GM12891 (cell line): ENCODE measurements at places on chromosomes 11 and 22.

- no peak for DNase-seq
These were observed 276.8 kb downstream of the BRD1 start for GRCh38 chr22:49550766-49551362.

- no peak for DNase-seq
These were observed 36.0 kb upstream of the MYH9 start for GRCh38 chr22:36423461-36424404.

DNA sequence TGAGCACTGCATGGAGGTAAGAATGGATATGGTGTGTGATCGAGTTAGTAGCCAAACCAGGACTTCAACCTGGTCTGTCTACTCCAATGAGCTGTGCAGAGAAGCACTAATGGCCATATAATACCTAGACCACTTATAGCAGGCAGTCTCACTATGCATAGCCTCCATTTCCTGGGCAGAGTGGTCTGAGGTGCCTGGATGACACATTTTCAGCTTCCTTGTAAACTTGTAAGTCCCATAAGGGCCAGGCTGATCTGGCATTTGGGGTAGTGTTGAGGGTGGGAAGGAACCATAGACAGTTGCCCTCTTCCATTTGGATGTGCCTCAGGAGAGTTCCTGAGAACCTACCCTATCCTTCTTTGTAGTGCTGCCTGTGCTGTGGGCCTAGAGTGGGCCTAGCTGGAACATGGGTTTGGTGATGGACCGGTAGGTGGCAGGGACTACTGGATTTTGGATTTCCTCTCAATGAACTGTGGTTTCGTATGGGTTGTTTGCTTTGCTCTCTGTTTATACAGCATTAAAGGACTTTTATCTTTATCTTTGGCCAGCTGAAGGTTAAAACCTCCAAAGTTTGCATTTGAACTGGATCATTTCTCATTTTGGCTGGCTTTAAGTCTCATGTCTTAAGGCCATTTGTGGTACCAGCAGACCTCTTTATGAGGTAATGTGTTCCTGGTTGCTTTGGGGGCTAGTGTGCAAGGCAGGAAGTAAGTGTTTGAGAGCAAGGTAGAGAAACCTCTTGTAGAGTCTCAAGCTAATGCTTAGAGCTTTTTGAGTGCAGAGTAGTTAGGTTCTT, 86.9 kb downstream of the STIM1 start:
- no peak for DNase-seq

- DNase-seq = no peak
These were observed 126.7 kb upstream of the MTMR2 start for GRCh38 chr11:96050435-96051182.

GRCh38 chr11:13260201-13260962, 17.2 kb upstream of the BMAL1 start:
- DNase-seq = no peak

- no peak for DNase-seq
These were observed 2.1 kb upstream of the ATF4 start for GRCh38 chr22:39518144-39518786.

GRCh38 chr11:97965849-97966646, 1054.7 kb upstream of the CNTN5 start:
- no peak for DNase-seq

- no peak for DNase-seq
These were observed 1.9 kb upstream of the DBX1 start for GRCh38 chr11:20161923-20162744.

DNA sequence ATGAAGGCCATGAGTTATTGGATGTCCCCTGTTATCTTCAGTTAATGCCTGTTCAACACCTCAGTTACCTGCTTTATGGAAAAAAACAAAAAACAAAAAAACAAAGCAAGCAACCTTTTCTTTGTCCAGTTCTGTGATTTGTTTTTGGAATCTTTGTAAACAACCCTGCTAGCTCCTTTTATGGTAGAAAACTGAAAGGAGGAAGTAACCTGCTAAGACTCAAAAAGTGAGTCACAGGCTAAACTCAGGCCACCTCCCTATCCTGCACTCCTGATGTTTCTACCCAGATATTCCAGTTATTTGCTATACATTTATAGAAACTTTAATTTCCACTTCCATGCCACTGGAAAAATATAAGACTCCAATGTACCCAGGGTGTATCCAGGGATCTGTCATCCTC, 20.6 kb upstream of the TLCD5 start:
- no peak for DNase-seq

- peak; percentile 64 for DNase-seq
These were observed 23.7 kb upstream of the BID start for GRCh38 chr22:17797721-17798559.

DNA sequence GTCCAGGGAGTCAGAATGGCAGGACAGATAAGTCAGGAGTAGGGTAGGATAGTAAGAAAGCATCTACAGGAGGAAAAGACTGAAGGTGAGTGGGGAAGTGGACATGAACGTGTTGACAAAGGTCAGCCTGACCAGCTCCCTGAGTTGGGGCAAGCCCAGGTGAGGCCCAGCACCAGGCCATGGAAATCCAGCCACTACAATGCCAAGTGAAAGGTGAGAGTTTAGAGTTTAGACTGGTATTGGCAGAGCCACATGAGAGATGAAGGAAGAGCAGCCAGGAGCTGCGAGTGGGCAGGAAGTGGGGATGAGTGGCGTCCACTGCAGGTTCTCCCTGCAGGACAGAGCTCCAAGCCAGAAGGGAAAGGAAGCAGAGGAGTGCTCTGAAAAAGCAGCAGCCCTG, 16.5 kb upstream of the SMCO4 start:
- DNase-seq = no peak

DNA sequence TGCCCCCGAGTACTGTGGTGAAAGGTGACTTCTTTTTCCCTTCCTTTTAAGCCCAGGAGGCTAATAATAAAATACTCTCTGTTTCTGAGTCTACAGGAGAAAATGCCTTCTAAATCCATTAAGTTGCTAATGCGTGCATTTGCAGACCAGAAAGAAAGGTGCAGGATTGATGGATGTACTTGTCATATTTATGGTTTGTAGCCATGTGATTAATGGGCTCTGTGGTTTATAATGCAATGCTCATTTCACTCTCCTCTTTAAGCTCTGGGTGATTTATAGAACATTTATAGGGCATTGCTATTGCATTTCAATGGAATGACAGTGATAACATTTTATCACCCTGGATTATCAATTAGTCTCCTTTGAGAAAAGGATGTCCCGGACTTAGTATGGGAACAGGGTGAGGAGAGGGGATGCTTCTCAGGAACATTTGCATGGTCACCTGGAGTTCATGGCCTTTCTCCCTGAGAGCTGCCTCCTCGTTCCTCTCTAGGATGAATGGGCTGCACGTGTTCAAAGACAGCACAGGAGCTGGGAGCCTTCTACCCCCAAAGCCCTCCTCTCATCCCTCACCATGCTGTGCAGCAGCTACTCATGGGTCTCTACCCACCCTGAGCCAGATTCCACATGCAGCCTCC, 82.8 kb upstream of the HMGXB4 start:
- DNase-seq = no peak

- DNase-seq = no peak
These were observed 12.1 kb upstream of the RAC2 start for GRCh38 chr22:37256075-37256726.

GRCh38 chr22:49999063-49999945, 13.3 kb downstream of the IL17REL start:
- peak; percentile 43 for DNase-seq

DNA sequence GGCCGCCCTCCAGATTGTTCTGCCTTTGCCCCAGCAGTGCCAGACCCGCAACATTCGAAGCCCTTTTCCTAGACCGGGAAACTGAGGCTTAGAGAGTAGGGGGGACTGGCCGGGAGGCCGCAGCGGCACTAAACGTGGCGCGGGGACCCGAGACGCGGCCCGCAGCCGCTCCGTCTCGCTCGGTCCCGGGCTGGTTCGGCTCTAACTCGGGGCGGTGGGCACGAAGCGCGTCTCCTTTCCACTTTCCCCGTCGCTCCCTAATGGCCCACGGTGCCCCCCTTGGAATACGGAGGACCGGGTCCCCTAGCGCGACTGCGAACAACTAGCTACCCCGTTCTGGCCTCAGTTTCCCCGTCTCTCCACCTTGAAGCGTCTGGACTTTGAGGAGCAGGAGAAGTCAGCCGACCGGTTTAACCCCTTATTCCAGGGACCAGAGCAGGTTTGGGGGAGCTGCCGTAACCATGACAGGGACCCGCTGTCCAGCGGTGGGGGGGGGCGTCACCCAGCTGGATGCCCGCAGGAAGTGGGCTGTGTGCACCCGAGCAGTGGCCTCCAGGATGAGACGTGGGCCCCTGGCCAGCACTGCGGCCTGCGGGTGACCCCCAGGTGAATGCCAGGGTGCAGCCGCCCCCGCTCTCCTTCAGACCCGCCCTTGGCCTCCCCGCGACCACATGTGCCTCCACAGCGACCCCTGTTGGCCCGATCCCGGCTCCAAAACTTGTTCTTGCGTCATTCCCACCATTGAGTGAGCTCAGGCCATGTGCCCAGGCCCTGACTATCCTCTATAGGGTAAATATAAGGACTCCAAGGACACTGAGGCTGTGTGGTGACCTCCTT, 1.1 kb downstream of the CDC42EP1 start:
- peak; percentile 89 for DNase-seq

DNA sequence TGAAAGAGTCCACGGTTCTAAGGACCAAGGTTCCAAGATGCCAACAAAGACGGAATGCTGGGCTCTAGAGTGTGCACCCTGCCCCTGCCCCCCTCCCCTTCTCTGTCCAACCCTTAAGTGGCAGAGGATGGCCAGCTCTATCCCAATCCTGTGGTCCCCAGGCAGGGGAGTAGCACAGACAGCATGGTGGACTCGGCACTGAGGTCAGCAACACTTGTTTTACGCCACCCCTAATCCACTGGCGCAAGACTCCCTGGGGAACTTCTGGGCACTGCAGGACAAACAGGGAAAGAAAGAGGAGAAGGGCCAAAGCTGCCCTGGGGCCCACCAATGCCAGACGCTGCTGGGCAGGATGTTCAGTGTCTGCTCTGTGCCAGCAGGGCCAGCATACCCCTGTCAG, 18.9 kb downstream of the GDPD5 start:
- DNase-seq = no peak

GRCh38 chr22:50608996-50609395, 8.4 kb downstream of the MAPK8IP2 start:
- DNase-seq = no peak

DNA sequence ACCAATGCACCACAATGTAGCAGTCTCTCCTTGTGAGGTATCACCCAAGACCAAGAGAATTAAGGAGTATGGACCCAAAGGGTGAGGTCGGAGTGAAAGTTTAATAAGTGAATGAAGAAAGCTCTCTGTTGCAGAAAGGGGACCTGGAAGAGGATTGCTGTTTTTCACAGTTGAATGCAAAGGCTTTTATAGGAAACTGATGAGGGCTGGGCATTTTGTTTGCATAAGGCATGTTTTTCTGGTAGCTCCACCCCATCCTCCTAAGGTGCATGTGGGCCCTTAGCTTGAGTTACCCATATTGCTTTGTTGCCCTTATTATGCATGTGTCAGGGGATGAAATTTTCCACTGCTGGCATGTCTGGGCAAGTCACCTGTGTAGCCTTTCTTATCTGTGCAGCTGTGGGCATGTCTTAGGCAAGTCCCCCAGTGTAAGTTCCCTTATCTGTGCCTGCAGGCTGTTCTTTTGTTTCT, 64.7 kb downstream of the BDNF start:
- DNase-seq = no peak

- DNase-seq = peak; percentile 24
These were observed 396 bp downstream of the OSBP start for GRCh38 chr11:59615120-59615636.

GRCh38 chr22:17213976-17214375, 5.3 kb downstream of the ADA2 start:
- no peak for DNase-seq

DNA sequence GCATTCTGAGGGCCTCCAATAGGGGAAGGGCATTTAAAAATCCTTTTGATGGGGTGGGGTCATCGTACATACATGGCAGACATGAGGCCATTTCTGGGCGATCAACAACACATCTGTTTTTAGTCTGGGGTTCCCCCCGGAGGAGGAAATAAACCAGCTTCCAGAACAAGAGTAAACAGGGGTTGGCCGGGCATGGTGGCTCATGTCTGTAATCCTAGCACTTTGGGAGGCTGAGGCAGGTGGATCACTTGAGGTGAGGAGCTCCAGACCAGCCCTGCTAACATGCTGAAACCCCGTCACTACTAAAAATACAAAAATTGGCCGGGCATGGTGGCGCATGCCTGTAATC, 12.0 kb downstream of the PRSS23 start:
- DNase-seq = no peak

- no peak for DNase-seq
These were observed 1.5 kb downstream of the LRFN4 start for GRCh38 chr11:66858186-66858938.

DNA sequence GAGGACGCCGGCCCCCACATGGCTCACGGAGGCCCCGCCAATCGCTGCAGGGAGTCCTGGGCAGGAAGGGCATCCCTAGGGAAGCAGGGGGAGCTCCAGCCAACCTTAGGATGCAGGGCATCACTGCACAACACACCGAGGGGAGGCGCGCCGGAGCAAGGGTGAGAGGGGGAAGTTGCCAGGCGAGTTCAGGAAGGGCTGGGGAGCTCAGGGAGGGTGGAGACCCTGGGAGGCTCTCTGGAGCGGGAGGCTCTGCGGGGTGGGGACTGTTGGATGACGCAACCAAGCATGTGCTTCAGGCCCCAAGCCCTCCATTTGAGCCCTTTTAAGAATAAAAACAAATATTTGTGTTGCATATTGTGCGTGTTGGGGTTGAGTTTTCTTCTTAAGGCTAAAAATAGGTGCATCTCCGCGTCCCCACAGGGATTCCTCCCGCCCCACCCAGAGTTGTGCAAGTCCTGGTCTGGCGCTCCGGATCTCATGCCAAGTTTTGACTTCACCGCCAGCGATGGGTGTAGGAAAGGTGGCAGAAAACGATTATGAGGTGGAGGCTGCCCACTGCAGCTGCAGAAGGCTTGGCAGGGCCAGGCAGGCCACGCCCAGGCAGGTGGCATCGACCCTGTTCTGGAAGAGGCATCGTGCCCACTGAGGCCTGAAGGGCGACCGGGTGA, 65.2 kb downstream of the WNT7B start:
- DNase-seq = no peak

DNA sequence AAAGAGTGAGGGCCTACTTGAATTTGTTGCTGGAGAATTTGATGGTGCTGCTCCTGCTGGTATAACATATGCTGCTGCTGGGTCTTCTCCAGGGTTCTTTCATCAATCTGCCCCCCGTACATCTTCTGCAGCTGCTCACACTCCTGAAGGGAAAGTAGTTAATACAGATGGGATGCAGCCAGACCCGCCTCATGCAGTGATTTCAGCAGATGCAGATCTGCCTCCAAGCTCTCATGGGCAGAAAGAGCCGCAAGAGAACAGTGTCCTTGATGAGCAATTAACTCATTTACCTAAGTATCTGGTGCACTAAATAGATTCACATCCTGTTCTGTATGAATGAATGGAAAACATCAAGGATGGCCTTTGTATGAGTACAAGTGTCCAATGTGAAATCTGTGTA, 24.8 kb upstream of the APOA1 start:
- no peak for DNase-seq

GRCh38 chr11:86014221-86014620, 54.7 kb downstream of the PICALM start:
- DNase-seq = no peak

- no peak for DNase-seq
These were observed 77.2 kb downstream of the PRR5L start for GRCh38 chr11:36373016-36374010.
